EL (cell line): ENCODE measurements at places on chromosomes 7 and 10.

GRCh38 chr10:30557884-30558283 lies 71.7 kb downstream of the LYZL2 start:
- peak; percentile 55 for DNase-seq

DNA sequence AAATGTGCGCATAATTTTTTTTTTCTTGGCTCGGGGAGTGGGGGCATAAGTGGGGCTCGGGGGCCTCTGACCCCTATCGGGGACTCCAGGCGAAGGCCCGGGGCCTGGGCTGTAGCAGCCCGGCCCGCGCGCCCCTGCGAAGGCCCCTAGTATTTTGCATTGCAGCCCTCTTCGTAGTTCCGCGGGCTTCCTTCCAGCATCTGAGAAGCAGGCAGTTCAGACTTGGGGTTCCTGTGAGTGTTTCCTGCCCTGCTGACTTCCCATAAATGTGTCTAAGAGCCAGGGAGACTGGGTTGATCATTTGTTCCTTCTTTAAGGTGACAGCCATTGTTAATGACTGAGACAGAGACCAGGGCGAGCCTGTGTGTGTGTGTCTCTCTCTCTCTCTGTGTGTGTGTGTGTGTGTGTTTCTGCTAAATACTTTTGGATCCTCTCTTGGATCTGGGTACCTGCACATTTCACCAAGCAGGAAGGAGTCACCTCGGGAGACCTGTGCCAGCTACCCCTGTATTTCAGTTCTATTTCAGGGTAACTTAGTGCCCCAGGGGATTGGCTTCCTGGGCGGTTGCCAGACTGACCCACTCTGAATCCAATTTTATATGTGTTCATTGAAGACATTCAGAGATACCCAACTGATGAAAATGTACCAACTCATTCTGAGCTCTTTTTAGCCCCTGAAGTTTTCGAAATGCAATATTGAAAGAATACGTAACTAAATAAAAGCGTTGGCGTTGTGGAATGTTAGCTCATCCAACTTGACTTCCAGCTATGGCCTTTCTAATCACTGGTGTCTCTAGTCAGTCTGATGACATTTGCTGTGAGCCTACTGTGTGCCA lies 805 bp downstream of the MSRB2 start:
- peak; percentile 56 for DNase-seq

- DNase-seq, result no peak
These were observed 26.7 kb downstream of the GNA12 start for GRCh38 chr7:2817456-2817855.

DNA sequence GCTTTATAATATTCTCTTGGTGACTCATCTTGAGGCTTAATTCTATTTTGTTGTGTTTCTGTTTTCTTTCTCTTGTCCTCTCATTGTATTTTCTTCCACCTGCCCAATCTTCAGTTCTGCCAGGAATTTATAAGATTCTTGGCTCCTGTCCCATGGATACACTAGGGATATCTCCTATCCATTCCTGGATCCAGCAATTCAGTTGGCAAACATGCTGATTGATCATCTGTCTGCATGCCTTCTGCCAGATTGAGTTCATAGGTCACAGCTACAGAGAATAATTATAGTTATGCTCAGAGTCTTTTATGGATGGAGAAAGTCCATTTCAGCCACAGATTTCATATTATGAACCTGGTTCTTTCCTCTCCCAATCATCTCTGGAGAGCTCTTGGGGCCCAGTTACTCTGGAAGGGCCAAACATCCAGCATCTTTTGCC lies 140.4 kb upstream of the MAGI2 start:
- DNase-seq, result peak; percentile 7

DNA sequence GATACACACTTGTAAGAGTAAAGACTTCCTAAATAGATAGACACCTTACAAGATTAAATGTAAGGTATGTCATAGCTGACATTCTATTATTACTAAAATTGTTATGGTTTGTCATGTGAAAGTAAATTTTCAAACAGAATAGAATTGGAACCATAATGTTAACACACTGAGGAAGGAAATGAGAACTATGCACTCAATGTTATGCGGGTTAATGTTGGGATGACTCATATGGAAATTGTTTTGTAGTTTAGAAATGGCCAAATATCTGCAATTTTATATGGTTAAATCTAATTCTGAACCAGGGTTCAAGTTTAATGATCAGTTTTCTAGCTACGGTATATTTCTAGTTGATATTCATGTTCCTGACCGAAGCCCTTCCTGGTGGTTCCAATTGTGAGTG lies 214.2 kb upstream of the ADO start:
- peak; percentile 21 for DNase-seq

DNA sequence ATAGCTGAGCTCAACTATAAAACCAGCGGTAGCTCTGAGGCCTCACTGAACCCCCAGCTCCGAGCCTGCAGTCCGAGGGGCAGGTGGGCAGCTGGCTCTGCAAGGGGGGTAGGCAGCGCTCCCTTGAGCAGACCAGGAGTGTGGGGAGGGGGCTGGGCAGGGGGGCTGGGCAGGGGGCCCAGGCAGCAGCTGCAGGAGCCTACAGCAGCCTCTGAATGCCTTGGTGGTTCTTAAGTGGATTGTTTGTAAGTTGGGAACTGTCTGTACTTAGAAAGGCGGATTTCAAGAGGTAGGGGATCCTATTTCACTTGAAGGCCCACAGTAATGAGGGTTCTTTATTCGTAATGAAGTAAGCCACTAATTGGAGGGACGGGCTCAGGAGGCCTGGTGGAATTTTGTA lies 72.3 kb downstream of the ICA1 start:
- no peak for DNase-seq

GRCh38 chr10:22630234-22631174 lies 83.9 kb downstream of the PIP4K2A start:
- peak; percentile 67 for DNase-seq

- no peak for DNase-seq
These were observed 187.3 kb upstream of the PRSS58 start for GRCh38 chr7:142445019-142445686.

DNA sequence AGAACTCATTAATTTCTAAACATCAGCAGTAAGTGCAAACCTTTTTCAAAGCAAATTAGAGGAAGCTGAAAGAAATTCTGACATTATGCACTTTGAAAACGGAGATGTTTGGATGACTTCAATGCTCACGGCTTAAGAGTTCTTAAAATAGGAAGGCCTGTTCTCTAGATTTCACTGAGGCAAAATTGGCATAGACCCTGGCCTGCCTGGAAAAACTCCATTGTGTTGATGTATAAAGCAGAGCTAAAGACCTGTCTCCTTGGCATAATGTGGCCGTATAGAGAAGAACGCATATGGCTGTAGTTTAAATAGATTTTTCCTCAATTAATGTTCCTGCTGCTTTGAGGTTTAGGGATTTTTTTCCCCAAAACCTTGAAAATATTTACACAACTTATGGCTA lies 24.5 kb upstream of the AGMO start:
- no peak for DNase-seq

GRCh38 chr10:12333380-12334185 lies 15.8 kb upstream of the CAMK1D start:
- DNase-seq, result peak; percentile 97

GRCh38 chr10:119783665-119784027 lies 57.8 kb downstream of the INPP5F start:
- DNase-seq, result no peak

DNA sequence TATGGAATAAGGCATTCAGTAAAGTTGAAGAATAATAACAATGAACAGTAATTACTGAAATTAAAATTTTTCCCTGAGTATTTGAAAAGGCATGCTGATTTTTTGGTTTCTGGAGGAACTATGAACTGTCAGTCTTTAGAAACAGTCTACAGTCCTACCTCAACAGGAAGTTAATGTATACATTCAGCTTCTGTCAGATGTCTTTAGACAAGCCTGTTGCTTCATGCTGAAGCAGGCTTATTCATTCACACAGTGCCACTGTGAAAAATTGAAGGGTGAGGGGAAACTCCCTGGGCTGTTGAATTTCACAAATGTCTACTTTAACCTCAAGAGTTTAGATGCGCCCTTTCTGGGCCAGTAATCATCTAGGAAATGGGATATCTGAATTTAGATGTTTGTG lies 3.5 kb downstream of the NRF1 start:
- no peak for DNase-seq

DNA sequence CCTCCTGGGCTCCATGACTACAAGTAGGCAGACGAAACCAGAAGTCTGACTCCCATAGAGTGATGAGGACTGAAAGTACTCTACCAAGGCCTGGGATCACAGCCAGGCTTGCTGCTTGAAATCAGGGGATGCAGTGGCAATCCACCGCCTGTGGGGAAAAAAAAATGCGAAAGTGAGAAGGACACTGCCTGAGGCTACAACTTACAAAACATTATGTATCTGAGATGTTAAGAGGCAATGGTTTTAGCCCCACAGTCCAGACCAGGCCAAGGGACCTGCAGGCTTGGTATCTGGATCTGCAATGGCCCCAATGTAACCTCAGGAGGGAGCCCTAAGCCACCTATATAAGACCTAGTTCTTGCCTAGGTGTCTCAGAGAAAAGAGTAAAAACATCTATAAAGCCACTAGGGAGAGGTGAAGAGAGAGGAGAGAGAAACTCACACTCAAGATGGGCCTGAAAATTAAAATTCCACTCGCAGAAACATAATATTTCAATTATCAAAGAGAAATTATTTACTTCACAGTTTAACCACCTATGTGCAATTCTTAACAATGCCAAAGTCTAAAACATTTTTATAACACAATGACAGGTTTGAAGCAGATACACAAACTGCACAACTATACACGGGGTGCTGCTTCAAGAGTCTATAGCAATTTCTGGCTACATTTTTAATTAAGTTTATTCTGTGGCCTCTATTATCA lies 13.9 kb downstream of the DNAJC1 start:
- peak; percentile 69 for DNase-seq

- DNase-seq, result no peak
These were observed 181.8 kb upstream of the AGK start for GRCh38 chr7:141369422-141369821.

DNA sequence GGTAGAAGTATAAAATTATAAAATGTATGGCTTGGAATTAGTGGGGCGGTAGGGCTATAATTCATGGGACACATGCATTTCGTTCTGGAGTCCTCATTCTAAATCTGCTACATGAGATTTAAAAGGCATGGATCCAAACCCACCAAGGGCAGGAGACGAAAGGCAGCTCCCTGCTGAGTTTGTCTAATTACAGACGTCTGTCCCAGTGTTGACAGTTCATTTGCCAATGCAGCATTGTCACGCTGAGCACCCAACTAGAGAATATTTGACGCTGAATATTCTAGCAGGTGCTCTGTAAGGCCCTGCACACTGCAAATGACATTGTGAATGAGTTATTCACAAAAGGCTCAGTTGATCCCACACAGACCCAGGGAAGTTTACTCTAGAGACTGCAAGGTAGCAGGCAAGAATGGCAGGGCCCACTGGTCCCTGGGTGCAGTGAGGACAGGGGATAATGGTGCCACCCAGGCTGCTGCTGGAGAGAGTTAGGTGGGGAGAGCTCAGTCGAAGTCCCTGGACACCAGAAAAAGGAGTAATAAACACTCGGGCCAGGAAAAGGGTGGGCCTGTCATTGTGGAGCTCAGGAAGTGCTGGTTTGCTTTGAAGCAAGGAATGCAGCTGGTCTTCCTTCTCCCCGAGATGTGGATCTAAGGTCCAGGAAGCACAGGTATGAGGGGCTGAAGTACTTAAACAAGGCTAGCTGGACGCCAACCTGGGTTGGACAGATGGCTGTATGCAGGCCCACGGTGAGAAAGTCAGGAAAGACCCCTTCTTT lies 75.0 kb upstream of the JCAD start:
- no peak for DNase-seq

- peak; percentile 22 for DNase-seq
These were observed 24.7 kb upstream of the TFAM start for GRCh38 chr10:58360412-58361004.

DNA sequence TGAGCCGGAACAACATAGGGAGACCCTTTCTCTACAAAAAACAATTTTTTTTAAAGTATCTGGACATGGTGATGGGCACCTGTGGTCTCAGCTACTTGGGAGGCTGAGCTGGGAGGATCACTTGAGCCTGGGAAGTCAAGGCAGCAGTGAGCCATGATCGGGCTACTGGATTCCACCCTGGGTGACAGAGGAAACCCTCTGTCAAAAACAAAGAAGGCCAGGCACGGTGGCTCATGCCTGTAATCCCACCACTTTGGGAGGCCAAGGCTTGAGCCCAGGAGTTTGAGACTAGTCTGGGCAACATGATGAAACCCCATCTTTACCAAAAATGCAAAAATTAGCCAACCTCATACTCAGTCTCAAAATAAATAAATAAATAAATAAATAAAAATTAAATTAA lies 19.9 kb upstream of the ZCCHC24 start:
- no peak for DNase-seq

DNA sequence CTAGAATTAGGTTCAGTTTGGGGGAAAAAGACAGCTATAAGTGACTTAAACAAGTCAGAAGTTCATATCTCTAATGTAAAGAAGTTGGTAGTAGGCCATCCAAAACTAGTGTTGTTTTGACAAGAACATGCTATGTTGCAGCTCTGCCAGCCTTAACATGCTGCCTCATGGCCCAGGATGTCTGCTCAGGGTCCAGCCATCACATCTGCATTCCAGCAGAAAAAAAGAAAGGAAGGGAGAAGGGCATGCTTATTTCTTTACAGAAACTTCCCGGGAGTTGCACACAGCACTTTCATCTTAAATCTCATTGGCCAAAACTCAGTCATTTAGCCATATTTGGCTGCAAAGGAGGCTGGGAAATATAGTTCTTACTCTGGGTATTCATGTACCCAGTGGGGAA lies 400.4 kb upstream of the PODXL start:
- DNase-seq, result no peak

DNA sequence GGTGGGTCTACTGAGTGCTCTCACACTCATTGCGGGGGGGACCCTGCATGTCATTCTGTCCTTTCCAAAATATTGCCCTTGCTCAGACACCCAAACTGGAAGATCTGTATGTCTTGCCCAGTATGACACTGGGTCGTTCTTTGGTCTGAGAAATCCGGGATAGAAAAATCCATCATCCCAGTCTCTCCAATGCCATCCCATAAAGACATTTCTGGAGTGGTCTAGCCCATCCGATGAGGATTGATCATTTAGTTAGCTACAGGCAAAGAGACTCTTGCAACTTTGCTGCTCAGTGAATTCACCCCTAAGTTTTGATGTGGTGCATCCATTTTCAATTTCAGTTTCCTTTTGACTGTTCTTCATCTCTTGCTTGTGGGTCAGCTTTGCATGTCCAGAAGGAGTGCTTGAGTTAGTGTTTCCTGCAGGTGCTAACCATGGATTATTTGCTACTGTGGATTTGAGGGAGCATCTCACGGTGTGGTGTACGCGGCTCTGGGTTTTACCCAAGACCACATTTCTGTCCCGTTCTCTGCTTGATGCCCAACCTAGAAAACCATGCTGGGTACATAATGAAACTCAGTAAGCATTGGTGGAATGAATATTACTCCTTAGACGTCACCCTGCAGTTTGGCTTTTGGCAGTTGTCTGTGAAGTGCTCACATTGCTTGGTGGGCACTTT lies 247.0 kb upstream of the MKI67 start:
- no peak for DNase-seq

DNA sequence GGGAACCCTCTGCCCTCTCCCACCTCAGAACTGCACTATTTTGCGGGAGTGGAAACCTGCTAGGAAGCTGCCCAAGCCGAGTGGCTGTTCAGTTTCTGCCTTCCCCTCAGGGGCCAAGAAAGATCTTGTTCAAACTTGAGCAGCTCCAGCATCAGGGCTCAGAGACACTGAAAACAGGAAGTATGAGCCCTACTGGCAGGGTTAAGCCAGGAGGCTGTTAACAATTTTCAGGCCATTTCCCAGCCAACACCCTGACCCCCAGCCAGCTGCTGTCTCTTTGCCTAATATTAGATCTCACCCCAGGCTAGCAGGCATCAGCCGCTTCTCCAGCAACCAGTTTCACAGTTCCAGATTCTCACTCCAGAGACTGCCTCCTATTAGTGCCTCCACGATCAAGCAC lies 9.2 kb downstream of the PLAU start:
- no peak for DNase-seq

GRCh38 chr7:48083114-48083830 lies 5.8 kb upstream of the UPP1 start:
- peak; percentile 77 for DNase-seq
